Fibroblast of skin of right quadriceps (primary cell): ENCODE measurements at places on chromosomes 1 and 21.

DNA sequence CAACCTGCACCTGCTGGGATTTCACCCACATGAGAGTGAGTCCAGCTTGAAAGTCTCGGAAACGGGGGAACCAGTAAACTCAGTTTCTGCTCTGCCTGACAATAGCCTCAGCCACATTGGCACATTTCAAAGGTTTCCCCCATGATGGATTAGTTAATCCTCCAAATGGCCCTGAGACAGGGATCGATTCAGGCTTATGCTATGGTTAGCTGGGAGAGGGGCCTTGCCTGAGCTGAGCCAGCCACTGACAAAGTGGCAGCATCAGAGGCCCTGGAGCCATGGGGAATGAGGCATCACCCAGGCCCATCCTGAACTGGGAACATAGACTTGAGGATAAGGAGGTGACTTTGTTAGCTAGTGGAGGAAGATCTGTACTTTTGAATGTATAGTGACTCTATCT lies 2.9 kb upstream of the CLSTN1 start:
- DNase-seq = no peak

DNA sequence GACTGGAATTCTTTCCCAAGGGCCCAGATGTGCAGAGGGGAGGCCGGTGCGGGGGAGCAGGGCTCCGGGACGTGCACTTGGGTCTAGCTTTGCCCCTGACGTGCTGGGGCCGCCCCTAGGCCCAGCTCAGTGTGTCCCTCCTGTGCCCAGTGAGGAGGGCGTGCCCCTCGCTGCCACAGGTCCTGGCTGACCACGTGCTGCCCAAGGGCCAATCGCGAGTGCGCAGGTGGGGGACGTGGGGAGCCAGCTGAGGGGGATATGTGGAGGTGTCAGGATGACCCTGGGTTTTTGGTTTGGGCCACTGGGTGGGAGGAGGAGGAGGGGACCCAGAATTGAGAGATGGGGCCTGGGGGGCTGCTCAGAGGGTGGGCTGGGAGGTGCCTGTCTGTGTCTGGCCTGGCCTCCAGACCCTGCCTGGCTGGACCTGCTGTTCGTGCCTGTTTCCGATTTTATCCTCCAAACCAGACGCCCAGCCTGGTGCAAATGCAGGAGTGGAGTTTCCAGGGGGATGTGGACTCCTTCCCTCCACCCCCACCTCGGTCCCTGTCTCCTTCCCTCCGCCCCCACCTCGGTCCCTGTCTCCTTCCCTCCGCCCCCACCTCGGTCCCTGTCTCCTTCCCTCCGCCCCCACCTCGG lies 6.1 kb upstream of the RNF223 start:
- DNase-seq = peak; percentile 67

GRCh38 chr1:224407571-224408293 lies 26.9 kb downstream of the WDR26 start:
- DNase-seq = peak; percentile 32

DNA sequence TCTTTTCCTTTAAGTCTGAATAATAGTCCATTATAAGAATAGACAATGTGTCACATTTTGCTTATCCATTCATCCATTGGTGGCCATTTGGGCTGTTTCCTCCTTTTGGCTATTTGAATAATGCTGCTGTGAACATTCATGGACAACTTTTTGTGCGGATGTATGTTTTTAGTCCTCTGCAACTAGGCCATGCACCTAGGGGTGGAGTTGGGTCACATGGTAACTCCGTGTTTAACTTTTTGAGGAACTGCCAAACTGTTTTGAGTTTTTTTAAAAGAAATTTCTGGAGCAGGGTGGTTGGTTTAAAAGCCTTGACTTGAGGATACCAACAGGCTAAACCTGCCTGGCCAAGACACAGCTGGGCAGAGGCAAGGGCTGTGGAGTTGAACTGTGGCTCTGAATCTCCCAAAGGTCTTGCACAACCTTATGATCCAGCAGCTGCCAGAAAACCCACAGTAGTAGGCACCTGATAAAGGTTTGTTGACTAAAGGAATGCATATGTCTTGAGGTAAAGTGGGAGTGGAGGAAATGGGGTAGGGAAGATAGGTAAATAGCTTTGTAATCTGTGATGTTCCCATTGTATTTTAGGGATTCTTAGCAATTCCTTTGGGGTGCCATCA lies 5.6 kb upstream of the RPTN start:
- DNase-seq = no peak

- DNase-seq = no peak
Observed at GRCh38 chr1:54404939-54405897, 976 bp downstream of the SSBP3 start.

DNA sequence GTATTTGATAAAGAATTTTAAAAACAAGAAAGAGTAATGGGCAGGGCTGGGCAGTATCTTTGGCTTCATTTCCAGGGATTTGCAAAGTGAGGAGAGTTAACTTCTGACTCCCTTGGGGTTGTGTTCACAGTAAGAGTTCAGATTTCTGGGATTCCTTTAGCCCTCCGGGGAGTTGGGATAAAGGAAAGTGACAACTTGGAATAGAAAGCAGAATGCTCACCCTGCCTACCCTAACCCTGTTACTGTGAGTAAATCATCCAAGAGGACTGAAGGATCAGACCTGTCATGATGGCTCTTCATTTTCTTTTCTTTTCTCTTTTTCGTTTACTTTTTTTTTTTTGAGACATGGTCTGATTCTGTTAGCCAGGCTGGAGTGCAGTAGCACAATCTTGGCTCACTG lies 76.1 kb downstream of the CACHD1 start:
- DNase-seq = peak; percentile 20

- no peak for DNase-seq
Observed at GRCh38 chr1:34711485-34711884, 43.4 kb upstream of the GJB5 start.

- DNase-seq = peak; percentile 87
Observed at GRCh38 chr1:27318596-27318995, 3.4 kb upstream of the TMEM222 start.

GRCh38 chr1:228827019-228827418 lies 91.7 kb downstream of the RHOU start:
- no peak for DNase-seq

DNA sequence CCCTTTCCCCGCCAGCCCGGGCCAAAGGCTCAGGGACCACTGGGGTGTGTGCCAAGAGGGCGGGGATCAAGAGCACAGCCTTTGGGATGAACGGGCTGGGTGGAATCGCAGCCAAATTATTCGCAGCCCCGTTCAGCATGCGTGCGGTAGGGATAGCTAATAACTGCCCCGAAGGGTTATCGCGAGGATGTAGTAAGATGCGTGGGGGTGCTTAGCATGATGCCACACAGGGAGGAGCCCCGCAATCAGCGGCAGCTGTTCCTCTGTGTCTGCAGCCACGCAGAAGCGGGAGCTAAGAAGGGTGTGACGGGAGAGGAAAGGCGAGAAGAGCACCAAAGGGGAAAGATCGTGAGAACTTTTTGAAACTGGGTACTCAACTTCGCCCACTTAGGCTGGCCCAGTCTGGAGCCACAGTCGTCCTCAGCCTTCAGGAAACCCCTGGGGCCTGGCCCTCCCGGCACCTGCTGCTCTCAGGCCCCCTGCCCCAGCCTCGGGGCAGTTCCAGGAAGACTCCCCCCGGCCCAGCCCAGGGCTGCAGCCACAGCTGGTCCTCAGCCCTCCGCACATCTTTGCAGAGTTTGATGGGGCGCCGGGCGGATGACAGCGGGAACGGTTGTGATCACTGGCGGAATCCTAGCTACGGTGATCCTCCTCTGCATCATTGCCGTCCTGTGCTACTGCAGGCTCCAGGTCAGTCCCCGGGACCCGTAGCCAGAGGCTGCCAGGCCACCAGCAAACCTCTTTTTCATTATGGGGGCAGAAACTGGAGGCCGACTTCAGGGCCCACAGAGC lies 64.9 kb downstream of the TOR1AIP2 start:
- no peak for DNase-seq

DNA sequence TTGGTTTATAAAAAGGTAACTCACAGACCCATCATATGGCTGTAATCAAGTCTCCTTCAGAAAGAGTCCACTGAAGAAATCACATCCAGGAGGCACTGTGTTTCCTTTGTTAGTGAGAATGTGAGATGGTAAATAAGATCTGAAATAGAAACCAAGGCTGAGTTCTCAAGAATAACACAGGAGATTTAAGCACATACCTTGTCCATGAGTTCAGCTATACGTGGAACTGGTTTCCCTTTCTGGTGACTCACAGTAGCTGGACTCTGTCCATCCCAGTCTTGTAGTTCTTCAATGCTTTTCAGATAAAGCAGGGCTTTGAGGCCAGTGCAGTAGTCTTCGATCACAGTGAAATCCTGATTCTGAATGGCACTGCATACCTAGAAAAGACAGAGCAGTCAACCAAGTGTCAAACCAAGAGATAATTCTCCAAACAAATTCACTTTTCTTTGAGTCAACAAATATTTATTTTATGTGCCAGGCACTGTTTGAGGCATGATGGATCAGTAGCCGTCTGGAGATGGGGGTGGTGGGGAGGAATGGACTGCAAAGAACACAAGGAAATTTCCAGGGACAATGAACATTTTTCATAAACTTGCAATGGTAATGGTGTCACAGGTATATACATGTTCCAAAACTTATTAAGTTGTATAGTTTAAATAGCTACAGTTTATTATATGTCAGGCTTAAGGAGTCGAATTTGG lies 471.4 kb downstream of the PTBP2 start:
- peak; percentile 97 for DNase-seq

DNA sequence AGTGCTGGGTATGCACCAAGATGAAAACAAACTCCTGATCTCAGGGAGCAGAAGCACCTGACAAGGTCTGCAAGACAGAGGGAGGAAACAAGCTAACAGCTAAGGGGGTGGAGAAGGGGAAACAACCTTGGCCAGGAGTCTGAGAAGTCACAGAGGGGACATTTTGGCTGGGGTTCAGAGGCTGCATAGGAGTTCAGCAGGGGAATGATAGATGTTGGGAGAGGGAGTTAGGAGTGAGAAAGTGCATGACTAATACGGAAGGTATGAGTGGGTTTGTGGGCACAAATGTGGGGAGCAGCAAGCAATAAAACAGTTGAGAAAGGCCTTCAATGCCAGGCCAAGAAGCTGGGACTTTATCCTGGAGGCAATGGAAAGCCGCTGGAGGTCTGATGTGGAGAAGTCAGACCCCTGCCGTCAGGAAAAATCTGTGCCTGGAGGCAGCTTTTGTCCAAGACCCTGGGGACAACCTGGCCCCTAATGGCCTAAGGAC lies 16.4 kb downstream of the EPHA2 start:
- DNase-seq = peak; percentile 86

GRCh38 chr1:5125208-5125607 lies 470.8 kb downstream of the AJAP1 start:
- DNase-seq = no peak

GRCh38 chr1:66354311-66355201 lies 179.4 kb upstream of the SGIP1 start:
- DNase-seq = peak; percentile 87

DNA sequence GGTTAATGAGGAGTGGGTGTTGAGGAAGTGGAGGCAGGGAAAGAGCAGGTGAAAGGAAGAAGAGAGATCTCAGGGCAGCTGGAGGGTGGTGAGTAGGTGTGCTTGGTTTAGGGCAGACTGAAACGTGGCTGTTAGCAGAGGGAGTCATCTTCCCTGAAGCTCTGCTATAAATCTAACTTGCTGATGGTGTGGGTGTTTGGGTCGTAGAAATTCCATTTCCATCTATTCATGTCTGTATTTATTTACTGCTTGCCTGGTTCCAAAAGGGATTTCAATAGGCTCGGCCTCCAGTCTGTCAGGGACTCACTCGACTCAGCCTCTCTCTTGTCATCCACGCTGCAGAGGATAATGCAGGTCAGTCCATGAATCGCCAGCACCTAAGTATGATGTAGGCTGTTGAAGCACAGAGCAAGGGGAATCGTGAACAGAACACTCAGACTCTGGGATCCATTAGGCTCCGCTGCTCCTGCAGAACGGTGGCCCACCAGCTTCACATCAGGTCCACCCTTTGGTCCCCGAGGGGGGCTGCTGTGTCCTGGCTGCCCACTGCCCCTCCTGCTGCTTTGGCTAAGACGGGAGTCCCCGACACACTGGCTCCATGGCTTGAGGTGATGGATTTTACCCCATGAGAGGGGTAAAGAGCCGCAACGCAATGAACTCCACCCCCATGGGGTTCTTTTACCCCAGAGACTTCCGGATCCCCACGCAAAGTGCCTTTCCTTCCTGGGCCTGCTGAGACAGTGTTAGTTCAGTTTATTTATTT lies 156.2 kb downstream of the RHOU start:
- DNase-seq = peak; percentile 66

DNA sequence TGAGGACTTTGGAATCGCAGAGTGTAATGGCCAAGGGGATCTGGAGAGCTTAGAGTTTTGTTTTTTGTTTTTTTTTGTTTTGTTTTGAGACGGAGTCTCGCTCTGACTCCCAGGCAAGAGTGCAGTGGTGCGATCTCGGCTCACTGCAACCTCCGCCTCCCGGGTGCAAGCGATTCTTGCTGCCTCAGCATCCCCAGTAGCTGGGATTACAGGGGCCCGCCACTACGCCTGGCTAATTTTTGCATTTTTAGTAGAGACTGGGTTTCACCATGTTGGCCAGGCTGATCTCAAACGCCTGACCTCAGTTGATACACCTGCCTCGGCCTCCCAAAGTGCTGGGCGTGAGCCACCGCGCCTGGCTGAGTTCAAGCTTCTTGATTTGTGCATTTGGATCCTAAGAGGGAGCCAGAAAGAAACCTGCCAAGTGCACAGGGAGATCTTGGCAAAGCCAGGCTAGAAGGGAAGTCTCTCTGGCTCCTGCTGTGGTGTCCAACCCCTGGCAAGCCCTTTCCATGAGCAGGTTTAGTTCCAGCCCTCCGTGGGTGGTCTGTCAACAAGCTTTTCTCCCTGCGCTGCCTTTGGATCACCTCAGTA lies 852 bp downstream of the FAAH start:
- DNase-seq = no peak

DNA sequence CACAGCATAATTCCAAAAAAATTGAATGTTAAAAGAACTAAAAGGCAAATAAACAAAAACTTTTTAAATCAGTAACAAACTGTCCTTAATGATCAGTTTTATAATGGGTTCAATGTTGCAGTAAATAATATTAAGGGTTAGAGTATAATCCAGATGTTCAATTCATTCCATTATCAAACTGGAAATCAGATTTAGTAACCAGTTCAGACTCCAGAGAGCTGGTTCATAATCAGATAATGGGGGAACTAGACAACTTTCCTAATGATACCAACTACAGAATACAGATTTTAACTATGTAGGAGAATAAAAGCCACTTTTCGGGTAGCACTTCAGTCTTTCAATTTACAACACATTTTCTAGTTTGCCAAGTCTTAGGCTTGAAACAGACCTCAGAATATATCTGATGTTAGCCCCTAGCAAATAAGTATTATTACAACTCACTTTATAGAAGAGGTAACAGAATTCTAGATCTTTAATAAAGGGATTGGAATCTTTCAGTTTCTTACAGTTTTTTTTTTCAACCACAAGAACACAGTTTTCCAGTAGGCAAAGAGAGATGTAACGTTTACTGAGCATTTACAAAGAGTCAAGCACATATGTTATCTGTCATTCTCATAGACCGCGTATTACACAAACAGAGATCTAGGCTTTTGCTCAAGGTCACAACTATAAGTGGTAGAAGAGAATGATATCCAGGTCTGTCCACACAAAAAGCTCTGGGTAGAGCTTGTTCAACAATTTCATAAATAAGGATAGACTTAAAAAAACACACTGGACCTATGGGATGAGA lies 1.9 kb upstream of the DCAF6 start:
- peak; percentile 13 for DNase-seq

GRCh38 chr21:44649521-44650100 lies 3.4 kb downstream of the KRTAP10-11 start:
- DNase-seq = no peak

- DNase-seq = peak; percentile 82
Observed at GRCh38 chr1:212721388-212722247, 22.0 kb upstream of the BATF3 start.

- peak; percentile 97 for DNase-seq
Observed at GRCh38 chr1:238589843-238590435, 699.2 kb upstream of the ZP4 start.
